SK-N-MC (cell line): ENCODE measurements at places on chromosomes 5 and 9.

GRCh38 chr9:134284273-134284672, 42.0 kb upstream of the RXRA start:
- no peak for DNase-seq

- DNase-seq: no peak
Measured at GRCh38 chr9:35948451-35948850, 9.5 kb downstream of the OR2S2 start.

- DNase-seq: no peak
Measured at GRCh38 chr5:91469517-91470165, 86.5 kb upstream of the ARRDC3 start.

GRCh38 chr5:119280380-119280779, 75.4 kb upstream of the TNFAIP8 start:
- no peak for DNase-seq

- no peak for DNase-seq
Measured at GRCh38 chr5:35736280-35736679, 118.6 kb downstream of the SPEF2 start.

DNA sequence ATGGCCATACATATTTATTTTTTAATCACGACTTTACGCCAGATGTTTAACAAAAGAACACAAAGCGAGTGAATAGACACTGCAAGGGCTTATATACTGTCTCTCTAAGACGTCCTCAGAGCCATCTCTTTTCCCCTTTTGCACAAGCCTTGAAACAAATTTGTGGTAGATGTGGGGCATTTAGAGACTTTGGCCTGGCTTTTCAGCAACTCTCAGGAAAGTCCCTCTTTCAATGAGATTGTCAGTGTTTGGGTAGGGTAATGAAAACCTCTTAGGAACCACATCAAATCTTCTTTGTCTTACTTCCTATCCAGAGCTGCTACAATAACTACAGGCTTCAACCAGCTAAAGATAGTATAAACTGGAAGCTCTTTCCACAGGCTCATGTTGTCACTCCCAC, 380.0 kb downstream of the ANXA1 start:
- no peak for DNase-seq

- no peak for DNase-seq
Measured at GRCh38 chr9:129148463-129149204, 29.4 kb downstream of the IER5L start.

- DNase-seq: no peak
Measured at GRCh38 chr9:134066526-134066912, 1.3 kb downstream of the BRD3 start.

- no peak for DNase-seq
Measured at GRCh38 chr9:35225677-35226076, 63.9 kb downstream of the UNC13B start.
